ENCODE measurements at places on chromosomes 1 and 21.

GRCh38 chr1:56092684-56093570 lies 486.4 kb downstream of the PLPP3 start:
- no peak for DNase-seq

- no peak for DNase-seq
These were observed 36.2 kb downstream of the UMODL1 start for GRCh38 chr21:42107177-42107880.

DNA sequence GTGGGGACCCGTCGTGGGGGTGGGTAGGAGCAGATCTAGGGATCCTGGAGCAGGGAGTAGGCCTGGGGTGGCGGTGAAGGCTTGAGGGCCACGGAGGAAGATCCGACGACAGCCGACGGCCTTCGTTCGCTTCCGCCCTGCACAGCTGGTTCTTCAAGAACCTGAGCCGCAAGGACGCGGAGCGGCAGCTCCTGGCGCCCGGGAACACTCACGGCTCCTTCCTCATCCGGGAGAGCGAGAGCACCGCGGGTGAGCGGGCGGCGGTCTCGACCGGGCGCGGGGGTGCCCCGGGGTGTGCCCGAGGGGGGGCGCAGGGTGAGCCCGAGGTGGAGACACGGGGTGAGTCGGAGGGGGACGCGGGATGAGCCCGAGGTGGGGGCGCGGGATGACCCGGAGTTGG lies 16.5 kb upstream of the HDAC1 start:
- DNase-seq, result no peak

DNA sequence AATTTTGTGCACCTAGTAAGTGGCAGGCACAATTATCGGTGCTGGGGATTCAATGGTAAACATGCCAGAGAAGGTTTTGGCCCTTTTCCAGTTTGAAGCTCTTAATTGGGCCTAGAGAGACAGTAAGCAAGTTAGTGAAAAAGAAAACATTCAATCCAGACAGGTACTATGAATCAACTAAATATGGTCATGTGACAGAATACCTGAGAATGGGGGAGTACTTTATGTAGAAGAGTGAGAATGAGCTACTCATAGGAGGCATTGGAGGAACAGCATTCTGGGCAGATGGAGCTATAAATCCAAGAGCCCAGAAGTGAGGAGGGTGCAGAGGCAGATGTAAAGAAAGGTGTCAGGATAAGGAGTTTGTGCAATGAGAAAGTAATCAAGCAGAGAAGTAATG lies 1017.9 kb downstream of the ADGRL2 start:
- DNase-seq, result no peak

DNA sequence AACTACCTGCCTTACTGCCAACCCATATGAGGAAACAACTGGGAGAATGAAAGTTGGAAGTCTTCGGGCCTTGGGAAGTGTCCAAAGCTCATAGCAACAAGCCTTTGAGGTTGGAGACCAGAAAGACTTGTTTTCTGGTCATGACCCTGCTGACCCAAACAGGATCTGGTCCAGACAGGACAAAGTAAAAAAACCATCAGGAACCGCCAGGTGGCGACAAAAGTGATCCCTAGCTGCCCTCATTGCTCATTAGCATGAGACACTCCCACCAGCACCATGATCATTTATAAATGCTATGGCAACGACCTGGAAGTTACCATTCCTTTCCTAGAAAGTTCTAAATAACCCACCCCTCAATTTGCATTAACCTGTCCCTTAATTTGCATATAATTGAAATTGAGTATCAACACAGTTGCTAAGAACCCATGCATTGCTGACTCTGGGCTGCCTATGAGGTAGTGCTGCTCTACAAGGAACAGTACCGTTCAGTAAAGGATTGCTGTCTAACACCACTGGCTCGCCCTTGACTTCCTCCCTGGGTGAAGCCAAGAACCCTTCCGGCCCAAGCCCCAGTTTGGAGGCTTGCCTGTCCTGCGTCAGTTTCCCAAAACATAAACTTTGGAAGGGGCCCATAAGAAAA lies 89.0 kb downstream of the URB2 start:
- peak; percentile 27 for DNase-seq
